Anterior cingulate cortex (tissue), 58 donors: ENCODE measurements at places on chromosomes 12 and 14.

- no peak for DNase-seq
Measured at GRCh38 chr12:3132636-3133404, 55.6 kb downstream of the TSPAN9 start.

GRCh38 chr14:55571125-55571889 is 8.7 kb upstream of the KTN1 start:
- no peak for DNase-seq

- DNase-seq, result no peak
Measured at GRCh38 chr14:68476212-68477109, 316.4 kb downstream of the ZFP36L1 start.

GRCh38 chr12:101884174-101884573 is 6.8 kb downstream of the DRAM1 start:
- DNase-seq, result no peak

GRCh38 chr14:50023671-50024490 is 92.5 kb downstream of the VCPKMT start:
- no peak for DNase-seq

DNA sequence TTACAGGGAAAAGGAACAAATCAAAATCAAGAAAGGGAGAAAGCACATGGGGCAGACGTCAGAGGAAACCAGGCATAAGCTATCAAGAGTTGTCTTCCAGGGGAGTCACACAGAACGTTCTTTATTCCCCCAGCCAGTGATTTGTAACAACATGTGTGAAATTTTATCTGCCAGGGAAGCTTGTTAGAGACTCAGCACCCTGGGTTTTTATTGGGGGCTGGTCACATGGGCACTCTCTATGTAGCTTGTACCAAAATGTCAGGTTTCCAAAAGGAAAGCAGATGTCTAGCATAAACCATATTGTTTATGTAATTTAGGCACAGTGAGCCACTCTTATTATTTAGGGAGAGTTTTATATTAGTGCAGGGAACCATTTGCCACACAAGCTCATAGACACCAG is 440.4 kb upstream of the DCN start:
- no peak for DNase-seq

DNA sequence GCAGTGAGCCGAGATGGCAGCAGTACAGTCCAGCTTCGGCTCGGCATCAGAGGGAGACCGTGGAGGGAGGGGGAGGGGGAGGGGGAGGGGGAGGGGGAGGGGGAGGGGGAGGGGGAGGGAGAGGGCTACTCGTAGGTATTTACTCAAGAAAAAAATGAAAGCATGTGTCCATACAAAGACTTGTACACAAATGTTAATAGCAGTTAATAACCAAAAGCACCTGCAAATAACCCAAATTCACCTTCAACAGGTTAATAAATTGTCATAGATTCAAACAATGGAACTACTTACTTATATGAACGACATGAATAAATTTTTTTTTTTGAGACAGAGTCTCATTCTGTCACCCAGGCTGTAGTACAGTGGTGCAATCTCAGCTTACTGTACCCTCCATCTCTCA is 152.4 kb downstream of the BRMS1L start:
- DNase-seq, result no peak

- DNase-seq, result no peak
Measured at GRCh38 chr12:32302218-32303173, 96.9 kb upstream of the FGD4 start.

- no peak for DNase-seq
Measured at GRCh38 chr12:9796971-9797370, 30.3 kb upstream of the KLRF1 start.

GRCh38 chr12:46920499-46920898 is 94.7 kb upstream of the SLC38A4 start:
- no peak for DNase-seq

GRCh38 chr14:99531251-99532096 is 50.3 kb downstream of the CCNK start:
- no peak for DNase-seq

GRCh38 chr12:63045020-63045860 is 105.8 kb downstream of the AVPR1A start:
- DNase-seq, result no peak

- DNase-seq, result no peak
Measured at GRCh38 chr14:81269100-81269978, 48.6 kb upstream of the GTF2A1 start.

DNA sequence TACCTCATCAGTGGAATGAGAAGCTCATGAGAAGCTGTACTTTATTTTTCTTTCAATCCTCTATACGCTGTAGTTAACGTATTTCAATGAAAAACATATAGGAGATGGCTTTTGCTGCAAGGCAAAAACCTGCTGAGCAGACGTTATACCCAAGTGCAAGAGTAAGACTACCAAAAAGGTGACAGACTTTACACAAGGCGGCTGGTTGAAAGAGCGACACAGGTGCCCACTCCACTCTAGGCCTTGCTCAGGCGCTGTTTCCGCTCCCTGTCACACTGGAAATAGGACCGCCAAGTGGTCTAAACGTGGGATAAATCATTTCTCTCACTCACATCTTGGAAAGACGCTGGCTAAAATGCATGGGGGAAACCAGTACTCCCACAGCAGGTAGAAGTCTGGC is 54.5 kb downstream of the PPP2R5C start:
- no peak for DNase-seq

- DNase-seq, result no peak
Measured at GRCh38 chr12:12613344-12613743, 1.7 kb downstream of the CREBL2 start.

DNA sequence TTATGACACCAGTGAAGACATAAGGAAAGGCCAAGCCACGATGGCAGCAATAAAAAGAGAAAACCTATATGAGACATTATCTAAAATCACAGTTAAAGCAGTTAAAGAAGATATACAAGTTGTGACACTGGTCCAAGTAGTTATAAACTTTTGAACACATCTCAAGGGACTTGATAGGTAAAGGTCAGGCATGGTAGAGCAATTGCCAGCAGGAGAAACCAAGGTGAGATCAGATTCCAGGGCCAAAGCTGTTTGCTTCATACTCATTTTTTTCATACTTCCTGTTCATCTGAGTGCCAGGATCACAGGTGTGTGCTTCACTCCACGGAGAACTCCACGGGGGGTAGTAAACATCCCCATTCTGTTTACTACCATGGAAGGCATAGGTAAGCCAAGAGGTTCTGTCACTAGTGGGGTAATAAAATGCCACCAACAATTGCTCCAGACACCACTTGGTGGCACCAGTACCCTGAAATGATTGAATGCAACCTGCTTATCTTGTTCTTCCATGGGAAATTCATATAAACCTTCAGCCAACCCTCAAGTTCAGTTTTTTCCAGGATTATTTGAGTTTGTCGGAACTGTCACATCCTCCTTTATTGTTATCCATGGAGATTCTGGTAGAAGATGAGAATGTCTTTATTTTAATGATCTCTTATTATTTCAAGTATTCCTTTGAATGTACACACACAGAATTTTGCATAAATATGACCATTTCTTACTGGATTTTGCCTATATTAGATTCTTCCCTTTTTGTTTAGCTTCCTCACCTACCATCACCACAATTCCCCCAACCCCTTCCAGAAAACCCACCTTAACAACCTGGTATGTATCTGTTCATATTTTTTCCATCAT is 59.2 kb upstream of the TSPAN8 start:
- no peak for DNase-seq

DNA sequence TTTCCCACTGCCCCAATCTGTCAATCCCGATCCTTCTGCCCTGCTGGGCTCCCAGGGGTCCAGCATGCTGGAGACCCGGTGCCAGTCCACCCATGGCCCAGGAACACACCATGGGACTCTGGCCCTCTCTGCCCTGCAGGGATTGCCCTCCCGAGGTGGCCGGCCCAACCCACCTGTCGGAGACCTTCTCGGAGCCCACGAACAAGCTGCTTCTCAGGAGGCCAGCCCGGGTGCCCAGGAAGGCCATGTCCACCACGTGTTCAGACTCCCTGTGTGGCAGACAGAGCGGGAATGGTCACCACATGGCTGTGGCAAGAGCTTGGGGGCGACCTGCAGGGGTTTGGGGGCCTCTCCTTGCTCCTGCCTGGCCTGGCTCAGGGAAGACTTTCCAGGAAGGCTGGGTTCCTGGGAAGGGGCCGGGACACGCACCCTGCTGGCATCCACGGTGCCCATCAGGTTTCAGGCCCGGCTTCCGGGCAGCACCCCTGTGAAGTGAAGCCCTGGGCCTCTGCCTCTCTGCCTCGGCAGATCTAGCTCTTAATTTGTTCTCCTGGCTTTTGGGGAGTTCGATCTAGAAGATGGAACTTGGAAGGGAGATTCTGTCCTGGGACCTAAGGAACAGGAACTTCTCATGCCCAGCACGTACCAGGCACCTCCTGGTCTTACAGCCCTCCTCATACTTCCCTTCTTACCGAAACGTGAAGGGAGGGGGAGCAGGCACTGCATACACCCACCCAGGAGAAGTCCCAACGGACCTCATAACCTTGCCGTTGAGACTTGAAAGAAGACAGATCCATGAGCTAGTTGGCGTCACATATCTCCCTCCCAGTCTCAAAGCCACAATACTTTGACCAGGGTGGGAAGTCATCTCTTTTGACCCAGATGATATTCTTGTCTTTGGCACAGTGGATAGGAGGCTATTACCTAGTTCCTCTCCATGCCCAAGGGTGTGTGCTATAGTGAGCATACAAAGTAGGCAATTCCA is 26.3 kb downstream of the LRTM2 start:
- DNase-seq, result no peak

- DNase-seq, result no peak
Measured at GRCh38 chr12:14059548-14059947, 78.1 kb upstream of the GRIN2B start.

- no peak for DNase-seq
Measured at GRCh38 chr14:106837870-106838269, 1311.5 kb downstream of the TMEM121 start.

DNA sequence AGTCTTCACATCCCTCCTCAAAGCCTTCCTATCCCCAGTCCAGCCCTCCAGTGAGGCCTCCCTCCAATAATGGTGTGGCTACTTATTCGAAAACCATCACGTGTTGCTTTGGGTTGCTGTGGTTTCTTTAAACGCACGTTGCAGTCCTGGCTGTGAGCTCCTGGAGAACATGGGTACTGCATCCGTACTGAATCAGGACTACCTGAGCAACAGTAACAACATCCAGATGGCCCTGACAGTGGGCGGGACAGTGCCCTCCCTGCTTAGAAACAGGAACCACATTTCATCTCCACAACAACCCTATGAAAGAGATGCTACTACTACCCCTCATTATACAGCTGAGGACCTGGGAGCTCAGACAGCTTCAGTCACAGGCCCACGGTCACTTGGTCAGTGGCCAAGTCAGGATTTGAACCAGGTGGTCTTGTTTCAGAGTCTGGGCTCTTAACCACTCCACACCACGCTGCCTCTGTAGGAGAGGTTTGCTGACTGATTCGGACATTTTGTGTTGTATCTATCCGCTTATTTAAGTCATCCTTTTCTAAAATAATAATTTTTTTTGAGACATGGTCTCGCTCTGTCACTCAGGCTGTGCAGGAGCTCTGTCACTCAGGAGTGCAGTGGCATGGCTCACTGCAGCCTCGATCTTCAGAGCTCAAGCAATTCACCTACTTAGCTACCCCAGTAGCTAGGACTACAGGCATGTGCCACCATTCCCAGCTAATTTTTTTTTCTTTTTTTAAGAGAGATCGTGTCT is 104.8 kb downstream of the DPF3 start:
- no peak for DNase-seq

GRCh38 chr12:29147731-29148595 is 1.1 kb upstream of the FAR2 start:
- DNase-seq, result no peak

- DNase-seq, result no peak
Measured at GRCh38 chr12:108346727-108347710, 7.9 kb upstream of the CMKLR1 start.

GRCh38 chr12:6205144-6205539 is 4.9 kb downstream of the CD9 start:
- no peak for DNase-seq

DNA sequence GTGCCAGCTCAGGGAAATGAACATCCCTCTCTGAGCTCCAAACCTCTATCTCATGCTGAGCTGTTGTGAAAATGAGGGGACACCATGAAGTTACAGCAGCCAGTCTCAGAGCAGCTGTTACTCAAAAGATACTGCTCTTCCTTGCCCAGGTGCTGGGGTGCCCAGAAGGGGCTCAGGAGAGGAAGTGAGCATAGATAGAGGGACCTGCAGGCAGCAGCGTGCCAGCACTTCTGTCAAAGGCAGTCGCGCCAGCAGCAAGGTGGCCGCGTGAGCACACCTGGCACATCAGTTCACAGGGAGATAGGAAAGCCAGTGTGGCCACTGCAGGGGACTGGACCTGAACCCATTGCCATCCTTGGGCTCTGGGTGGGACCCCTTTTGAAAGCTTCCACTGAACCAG is 27.8 kb downstream of the C14orf132 start:
- DNase-seq, result no peak

- no peak for DNase-seq
Measured at GRCh38 chr14:86902176-86902950, 1090.6 kb downstream of the GALC start.

DNA sequence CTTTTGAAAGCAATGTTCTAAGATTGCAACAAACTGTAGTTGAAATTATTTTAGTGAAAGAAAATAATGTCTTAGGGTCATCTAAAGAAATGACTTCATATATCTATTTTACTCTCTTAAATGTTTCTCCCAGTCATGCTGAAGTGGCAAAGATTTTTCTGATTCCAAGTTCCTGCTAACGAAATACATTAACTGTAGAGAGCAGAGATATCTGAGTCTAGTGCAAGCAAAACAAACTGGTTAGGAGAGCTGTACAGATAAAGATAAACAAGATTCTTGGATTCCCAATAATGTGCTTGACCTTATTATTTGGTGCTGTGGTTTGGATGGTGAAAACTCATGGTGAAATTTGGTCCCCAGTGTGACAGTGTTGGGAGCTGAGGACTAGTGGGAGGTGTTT is 199.9 kb upstream of the PWP1 start:
- no peak for DNase-seq

DNA sequence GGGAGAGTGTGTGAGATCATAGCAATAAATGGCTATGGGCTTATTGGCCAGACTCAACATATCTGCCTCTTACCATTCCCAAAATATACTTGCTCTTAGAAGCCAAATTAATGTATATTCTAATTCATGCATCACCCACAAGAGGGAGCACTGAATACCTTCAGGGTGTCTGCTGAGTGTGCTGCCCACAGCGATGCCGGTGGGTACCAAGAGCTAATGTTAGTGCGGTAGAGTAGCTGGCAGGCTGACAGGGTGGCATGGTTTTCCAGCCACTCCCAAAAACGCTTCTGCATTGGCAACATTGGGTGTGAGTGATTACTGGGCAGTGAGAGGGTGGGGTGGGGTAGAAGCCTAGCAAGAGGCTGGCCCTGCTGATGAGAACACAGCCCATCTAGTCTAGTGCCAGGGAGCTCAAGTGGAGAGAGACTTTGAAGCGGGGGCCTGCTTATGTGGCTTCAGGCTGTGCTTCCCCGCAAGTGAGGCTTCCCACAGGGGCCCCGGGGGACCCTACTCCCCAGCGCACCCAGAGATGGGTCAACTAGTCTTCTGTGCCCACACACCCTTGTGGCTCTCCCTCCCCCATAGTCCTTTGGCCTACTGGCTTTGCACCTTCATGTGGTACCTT is 9.2 kb upstream of the PLEKHD1 start:
- DNase-seq, result no peak

- DNase-seq, result no peak
Measured at GRCh38 chr14:102574281-102575159, 17.9 kb upstream of the RCOR1 start.

- no peak for DNase-seq
Measured at GRCh38 chr14:20684662-20685456, 499 bp downstream of the RNASE4 start.
